Urinary bladder (tissue), 4 donors: ENCODE measurements at places on chromosomes 13 and 19. TPM values are rescaled to one million over a fixed set of nuclear protein-coding genes. Genes with fewer than 3 reads are reported as not detected.

Gene IZUMO4
- 1.5 TPM for total RNA-seq

Gene TNFSF11
- 0.26 TPM for total RNA-seq

Gene COX6B2
- total RNA-seq, result not detected

Gene THSD8
- total RNA-seq, result not detected

Gene FUT1
- total RNA-seq, result 1.6 TPM

Gene ENOX1
- 17.6 TPM for total RNA-seq

Gene BTBD2
- 38.0 TPM for total RNA-seq

Gene CHST8
- 0.69 TPM for total RNA-seq

Gene CAPS
- 26.5 TPM for total RNA-seq

Gene ATP4B
- not detected for total RNA-seq
